ENCODE measurements at places on chromosomes 7 and 10. TPM values are rescaled to one million over a fixed set of nuclear protein-coding genes. Genes with fewer than 3 reads are reported as not detected.

DNA sequence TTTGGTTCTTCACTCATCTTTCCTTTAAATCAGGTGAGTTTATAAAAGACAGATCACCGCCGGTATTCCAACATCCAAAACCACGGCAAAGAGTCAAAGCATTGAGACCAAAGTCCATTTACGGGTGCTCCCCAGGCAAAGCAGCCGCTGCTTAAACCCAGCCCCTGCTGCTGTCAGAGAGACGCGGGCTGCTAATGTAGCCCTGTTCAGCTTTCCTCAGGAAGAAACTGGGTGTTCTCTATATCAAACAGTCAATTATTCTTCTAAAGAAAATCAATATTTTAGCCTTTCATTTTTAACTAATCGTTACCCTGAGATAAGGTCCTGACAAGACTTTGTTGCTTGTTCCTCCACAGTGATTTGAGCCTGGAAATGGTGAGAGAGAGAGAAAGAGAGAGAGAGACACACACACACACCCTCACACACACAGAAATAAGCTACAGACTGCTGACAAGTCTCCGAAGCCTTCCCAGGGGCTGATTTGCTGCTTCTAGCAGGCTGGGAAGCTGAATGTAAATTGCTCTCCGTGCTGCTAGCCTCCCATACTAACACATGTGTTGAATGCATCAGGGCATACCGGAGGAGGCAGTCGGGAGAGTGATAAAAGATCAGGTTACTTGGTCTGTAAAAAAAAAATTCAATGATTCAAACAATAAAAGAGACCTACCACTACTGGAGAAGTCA lies 183.0 kb upstream of the ANK3 start:
- peak overlapping the region; percentile 91 for H3K27ac ChIP-seq
- DNase-seq, result peak; percentile 26
- H3K4me1 ChIP-seq, result peaks cover 45% of the 10 kb centered on the region
- peaks cover 15% of the 10 kb centered on the region for H3K36me3 ChIP-seq
- H3K4me3 ChIP-seq, result peak overlapping the region; percentile 72

DNA sequence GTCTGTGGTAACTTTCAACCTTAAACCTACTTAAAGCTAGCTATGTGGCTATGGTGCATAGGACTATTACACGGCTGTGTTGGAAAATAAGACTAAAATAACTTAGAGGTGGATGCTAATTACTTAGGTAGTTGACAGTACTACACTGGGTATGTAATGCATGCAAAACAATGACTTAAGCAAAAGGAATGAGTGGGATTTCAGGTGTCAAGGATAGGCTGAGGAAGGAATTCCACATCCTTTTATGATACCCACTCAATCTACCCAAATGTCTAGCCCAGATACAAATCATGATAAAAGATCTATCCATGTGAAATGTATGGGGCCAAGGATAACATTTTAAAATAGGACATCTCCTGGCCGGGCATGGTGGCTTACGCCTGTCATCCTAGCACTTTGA lies 13.9 kb downstream of the CDNF start:
- H3K27ac ChIP-seq, result no peak overlapping the region
- no peak for DNase-seq
- no peak overlapping the region for H3K4me3 ChIP-seq
- H3K4me1 ChIP-seq, result peaks cover 7% of the 10 kb centered on the region
- H3K36me3 ChIP-seq, result no peaks in the 10 kb centered on the region

Gene UNCX
- not detected for total RNA-seq

GRCh38 chr7:96028729-96029128 lies 256.4 kb downstream of the DYNC1I1 start:
- no peak overlapping the region for H3K4me3 ChIP-seq
- no peaks in the 10 kb centered on the region for H3K27me3 ChIP-seq
- DNase-seq, result no peak
- no peak overlapping the region for H3K27ac ChIP-seq
- no peaks in the 10 kb centered on the region for H3K4me1 ChIP-seq

Gene DYDC1
- total RNA-seq, result not detected

Gene TTYH3
- total RNA-seq, result 296 TPM

GRCh38 chr10:35040760-35041501 lies 49.2 kb downstream of the CUL2 start:
- H3K27ac ChIP-seq, result peak overlapping the region; percentile 10
- peaks cover 8% of the 10 kb centered on the region for H3K4me1 ChIP-seq
- no peaks in the 10 kb centered on the region for H3K27me3 ChIP-seq
- H3K4me3 ChIP-seq, result no peak overlapping the region
- H3K36me3 ChIP-seq, result peaks cover 42% of the 10 kb centered on the region
- no peak for DNase-seq

GRCh38 chr10:52772623-52773022 lies at the start of gene MBL2:
Gene MBL2 (minus strand): TSS chr10:52772784. CDS start chr10:52771635, 1,149 bp downstream.
- H3K27me3 ChIP-seq, result no peaks in the 10 kb centered on the region
- no peak for DNase-seq

DNA sequence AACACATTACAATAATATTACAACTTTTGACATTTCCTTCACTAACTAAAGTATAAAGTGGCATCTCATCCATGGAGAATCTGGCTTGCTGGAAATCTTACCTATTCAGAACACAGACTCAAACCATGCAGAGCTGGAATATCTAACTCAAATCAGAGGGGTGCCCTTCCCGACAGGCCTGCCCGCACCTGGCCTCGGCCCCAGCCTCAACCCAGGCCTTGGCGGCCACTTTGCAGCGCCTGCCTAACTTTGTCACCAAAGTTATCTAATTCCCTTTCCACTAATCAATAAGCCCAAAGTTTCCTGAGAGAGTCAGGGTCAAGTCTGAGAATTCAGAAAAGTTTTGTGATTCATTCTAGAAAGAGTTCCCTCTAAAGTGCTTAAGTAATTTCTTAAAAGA lies 212.9 kb downstream of the COBL start:
- H3K4me1 ChIP-seq, result no peaks in the 10 kb centered on the region
- H3K27me3 ChIP-seq, result peaks cover 5% of the 10 kb centered on the region
- no peak overlapping the region for H3K27ac ChIP-seq
- DNase-seq, result no peak
- no peaks in the 10 kb centered on the region for H3K36me3 ChIP-seq
